ENCODE measurements at places on chromosomes 5 and 9. TPM values are rescaled to one million over a fixed set of nuclear protein-coding genes. Genes with fewer than 3 reads are reported as not detected.

SLC25A2 gene
- 0.16 TPM for total RNA-seq

DNA sequence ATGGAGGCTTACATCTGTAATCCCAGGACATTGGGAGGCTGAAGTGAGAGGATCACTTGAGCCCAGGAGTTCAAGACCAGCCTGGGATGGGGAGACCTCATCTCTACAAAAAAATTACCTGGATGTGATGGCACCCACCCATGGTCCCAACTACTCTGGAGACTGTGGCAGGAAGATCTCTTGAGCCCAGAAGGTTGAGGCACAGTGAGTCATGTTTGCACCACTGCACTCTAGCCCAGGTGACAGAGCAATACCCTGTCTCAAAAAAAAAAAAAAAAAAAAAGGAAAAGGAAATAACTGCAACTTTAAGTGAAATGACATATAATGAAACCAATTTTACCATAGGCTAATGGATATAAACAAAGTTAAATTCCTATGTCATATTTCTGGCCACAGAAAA lies 152.1 kb upstream of the DHFR start:
- DNase-seq, result no peak

DNA sequence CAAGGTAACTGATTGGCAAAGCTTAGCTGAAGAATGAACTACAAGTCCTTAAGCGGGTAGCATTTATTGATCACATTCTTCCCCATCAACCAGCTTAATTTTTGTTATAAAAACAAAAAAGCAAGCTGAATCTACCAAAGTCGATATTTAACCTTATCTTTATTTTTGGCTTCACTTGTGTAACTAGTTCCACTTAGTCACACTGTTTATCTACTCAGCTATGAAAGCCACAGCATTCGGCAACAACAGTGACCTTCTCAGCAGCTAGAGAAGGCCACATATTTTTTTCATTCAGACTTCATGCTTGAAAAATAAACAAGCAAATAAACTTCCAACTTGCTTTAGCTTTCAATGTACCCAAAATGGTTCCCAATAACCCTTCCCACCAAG lies 69.4 kb downstream of the KLHL3 start:
- DNase-seq, result no peak

INSL6 gene
- total RNA-seq, result not detected

DNA sequence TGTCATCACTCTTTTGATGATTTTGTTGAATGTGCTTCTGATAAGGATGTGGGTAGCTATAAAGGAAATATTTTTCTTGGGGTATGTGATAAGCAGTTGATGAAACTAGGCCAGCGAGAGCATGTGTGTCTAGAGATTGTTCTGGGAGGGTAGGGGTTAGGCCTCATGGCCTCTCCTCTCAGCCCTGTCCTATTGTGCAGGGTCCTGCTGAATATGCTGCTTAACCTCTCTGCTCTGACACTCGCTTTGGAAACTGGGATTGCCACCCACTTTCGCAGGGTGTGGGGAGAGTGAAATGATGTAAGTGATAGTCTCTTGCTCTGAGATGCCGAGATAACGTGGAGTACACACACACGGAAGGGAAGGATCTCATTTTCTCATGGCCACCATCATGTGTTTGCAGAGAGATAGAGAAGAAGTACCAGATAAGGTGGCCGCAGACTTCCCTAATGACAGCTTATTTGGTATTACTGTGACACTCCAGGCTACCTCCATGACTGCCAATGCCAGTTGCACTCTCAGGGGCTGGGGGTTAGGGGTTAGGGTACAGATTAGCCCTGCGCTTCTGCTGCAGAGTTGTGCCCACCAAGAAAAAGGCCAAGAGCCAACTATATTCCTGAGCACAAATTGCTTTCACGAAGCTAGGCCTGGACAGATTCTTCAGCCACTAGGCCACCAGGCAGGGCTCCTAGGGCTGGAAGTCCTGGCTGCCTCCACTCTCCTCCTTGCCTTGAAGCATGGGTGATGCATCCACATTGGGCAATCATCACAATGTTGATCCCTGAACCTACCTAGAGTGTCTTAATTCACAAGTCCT lies 25.2 kb upstream of the TNFAIP8 start:
- DNase-seq, result peak; percentile 71

DNA sequence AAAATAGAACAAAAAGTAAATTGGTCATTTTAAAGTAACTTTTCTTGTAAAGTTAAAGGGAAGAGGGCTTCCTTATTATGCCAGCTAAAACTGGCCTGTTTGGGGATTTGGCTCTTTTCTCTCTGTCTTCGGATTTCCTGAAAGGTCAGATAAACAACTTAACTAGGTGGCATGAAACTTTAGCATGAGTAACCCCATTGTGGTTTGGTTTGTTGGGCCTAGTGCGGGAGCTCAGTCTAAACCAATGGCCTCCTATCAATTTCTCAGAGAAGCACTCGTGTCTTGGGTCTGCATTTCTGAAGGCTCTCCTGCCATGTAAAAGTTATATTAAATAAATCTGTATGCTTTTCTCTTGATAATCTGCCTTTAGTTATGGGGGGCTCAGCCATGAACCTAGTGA lies 48.5 kb upstream of the ANKH start:
- DNase-seq, result no peak

GRCh38 chr9:98085944-98086343 lies 29.4 kb downstream of the NANS start:
- no peak for DNase-seq

DNA sequence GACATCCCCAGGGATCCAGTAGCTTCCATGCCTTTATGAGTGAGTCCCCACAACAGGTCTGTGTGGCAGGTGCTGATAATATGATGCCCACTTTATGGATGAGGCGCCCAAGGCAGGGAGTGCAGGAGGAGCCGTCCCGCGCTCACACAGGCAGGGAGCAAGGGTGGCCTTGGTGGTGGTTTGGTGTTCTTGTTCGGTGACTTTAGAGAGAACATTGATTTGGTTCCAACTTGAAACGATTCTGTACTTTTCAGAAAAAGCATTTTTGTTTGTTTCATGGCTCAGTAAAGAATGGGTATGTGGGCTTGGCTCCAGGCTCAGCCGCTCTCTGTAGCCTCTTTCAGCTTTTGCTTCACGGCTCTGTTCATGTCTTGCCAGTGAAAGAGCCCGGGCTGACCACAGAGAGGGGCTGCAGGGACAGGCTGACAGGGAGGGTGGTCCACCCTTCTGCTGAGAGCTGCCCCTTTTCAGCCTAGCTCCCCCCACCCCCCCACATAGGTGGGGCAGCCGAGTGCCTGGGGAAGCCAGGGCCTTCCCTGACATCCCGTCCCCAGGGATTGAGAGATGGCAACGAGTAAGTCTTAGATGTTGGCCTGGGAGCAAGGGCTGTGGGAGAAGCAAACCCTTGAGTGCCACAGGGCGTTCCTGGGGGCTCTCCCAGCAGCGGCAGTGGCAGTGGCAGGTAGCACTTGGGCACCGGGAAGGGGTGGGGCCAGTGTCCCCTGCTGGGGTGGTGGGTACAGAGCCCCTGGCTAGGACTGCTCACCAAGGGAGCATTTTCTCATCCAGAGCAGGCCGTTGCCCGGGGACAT lies 28.0 kb downstream of the NCS1 start:
- no peak for DNase-seq

DNA sequence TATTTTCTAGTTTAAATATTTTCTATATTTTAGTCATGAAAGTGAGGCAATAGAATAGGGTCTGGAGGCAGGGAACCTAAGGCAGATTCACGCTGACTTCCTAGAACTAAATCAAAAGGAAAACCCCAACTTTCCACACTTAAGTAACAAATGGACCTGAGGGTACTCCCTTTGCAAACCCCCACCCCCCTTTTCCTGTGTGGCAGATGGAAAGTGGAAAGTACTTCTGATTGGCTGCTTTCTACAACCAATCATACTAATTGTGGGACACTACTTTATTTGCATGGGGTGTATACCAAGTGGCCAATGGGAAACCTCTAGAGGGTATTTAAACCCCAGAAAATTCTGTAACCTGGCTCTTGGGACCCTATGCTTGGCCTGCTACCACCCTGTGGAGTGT lies 4.8 kb upstream of the CENPH start:
- DNase-seq, result no peak

GRCh38 chr5:83931969-83932368 lies 211.3 kb upstream of the HAPLN1 start:
- DNase-seq, result no peak

GRCh38 chr5:96763026-96763425 lies 44.7 kb downstream of the ERAP1 start:
- no peak for DNase-seq

DNA sequence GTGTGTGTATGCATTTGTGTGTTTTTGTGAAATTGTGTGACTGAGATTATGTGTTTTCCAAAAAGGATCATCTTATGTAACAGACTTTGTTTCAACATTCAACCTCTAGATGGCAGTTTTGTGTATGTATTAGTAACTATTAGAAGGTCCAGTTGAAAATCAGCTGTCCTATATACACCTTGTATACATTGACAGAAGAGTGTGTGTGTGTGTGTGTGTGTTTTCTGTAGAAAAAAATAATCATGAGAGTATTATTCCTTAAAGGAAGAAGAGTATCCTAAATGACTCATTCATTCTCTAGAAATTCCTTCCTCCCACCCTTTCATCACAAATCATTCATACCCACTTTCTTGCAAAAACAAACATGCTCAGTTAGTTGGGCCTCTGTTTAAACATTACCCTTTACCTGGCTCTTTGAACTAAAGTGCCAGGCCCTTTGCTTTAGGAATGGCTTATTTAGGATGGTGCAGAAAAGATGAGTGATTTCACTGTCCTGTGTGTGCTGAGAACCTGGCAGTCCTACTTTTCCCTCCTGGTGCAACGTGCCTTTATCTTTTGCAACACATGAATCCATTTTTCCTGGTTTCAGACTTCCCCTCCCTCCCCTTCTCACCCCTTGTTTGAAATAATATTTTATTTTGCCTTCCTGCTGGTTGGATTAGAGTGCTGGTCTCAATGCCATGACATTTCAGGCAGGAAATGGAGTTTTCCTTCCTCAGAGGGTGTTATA lies 152.2 kb downstream of the ARHGAP26 start:
- DNase-seq, result no peak

ZDHHC11B gene
- total RNA-seq, result 0.07 TPM

DNA sequence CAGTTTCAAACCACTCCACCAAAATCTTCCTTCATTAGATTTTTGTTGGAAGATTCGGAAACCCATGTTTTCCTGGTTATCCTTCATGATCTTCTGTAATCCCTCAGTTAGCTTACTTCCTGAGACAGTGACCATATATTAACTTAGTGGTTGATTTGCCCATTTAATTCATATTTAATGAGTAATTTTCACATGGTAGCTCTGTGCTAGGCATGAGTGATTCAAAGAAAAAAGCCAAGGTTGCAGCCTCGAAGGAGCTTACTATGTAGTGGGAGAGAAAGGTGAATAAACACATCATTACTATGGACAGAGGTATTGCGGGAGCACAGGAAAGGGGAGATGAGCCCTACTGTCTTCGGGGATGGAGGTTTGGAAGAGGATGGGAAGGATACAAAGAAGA lies 158.5 kb downstream of the TLE1 start:
- no peak for DNase-seq

DNA sequence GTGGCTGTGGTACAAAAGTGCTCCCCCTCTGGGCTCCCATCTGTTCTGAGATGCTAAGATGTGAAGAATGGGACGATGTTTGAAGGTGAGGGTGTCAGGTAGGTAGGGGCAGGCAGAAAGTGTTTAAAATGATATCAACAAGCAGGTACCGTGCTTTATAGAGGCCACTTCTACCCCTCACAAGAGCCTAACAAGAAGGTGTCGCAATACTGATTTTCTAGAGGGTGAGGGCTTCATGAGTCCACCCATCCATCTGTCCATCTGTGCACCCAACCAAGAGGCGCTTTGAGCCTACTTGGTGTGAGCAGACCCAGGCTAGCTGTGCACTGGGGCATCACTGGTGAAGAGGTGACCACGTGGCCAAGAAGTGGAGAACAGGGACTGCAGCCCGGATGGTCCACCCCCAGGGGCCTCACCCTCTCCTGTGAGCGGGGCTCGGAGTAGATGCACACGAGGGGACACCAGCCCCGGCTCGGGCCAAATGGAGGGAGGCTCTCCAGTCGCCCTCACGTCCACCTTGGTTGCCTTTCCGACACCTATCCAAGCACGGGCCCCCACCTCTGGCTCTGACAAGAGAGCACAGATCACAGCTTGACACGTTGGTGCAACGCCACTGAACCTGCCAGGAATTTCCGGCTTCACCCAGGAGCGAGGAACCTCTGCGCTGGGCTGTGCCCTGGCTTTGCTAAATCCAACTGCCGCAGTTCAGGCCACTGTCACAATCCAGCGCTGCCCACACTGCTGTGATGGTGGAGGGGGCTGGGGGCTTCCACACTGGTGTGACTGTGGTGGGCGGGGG lies 34.5 kb downstream of the CRB2 start:
- no peak for DNase-seq

- no peak for DNase-seq
Observed at GRCh38 chr5:150329038-150329437, 26.3 kb upstream of the ARSI start.

GZMA gene
- 96.9 TPM for total RNA-seq

DNA sequence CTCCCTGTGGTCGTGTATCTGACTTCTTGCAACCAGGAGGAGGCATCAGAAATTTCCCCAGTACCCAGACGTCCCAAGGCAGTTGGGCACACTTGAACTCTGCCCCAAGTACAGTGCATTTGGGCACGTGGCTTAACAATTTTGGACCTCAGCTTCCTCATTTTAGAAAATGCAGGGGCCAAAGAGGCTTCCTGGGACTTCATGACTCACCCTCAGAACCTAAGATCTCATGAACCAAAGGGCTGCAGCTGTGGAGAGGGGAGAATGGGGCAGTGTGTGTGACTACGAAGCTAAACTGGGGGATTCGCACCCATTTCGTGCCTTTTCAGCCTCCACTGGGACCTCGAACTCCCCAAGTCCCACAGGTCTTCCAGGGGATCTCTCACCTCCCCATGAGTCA lies 59.2 kb downstream of the SYK start:
- no peak for DNase-seq

ZNF879 gene
- total RNA-seq, result 2.3 TPM

- DNase-seq, result no peak
Observed at GRCh38 chr9:131886826-131887225, 146.9 kb upstream of the RAPGEF1 start.

DNA sequence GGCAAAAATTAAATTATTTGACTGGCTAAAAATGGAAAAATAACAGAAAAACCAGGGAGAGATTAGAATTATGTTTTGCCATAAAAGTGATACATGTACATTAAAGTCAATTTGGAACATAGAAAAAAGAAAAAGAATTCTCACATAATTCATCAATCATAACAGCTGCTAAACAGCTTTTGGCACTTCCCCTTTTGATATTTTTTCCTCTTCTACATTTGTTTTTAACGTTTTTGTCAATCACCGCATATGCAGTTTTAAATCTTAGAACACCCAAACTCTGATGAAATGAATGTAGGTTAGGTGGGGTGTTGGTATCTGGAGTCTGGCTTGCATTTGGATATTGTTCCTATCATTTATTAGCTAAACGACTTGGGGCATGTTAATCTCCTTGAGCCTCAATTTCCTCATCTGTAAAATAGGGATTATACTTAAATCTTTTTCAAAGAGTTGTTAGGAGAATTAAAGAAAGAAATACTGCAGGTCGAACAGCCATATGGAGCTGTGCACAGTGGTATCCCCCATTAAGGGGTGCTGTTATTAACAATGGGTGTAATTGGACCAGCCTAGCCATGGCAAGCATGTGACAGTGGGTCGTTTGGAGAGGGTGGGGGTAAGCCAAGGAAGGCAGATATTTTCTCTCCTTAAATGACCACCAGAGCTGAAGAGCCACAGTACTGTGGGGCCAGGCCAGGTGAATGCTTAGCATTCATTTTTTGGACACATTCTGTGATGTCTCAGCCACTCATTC lies 22.6 kb downstream of the NPR3 start:
- DNase-seq, result no peak

Data from activated T-helper 2 cell treated with anti-CD3 and anti-CD28 coated beads, Interferon-gamma antibody, Interleukin-2, Interleukin-4, amounts not matched to agents 10 μg/mL and 5 μg/mL and 100 μg/mL, durations not matched to agents 14 hours and 24 hours and 36 hours (primary cell).